Endothelial cell (in vitro differentiated cells): ENCODE measurements at places on chromosomes 5 and 9.

GRCh38 chr9:18920141-18921084, 112.6 kb downstream of the SAXO1 start:
- no peak overlapping the region for H3K4me3 ChIP-seq
- H3K27ac ChIP-seq, result no peak overlapping the region
- no peak for DNase-seq
- peaks cover 12% of the 10 kb centered on the region for H3K4me1 ChIP-seq
- no peaks in the 10 kb centered on the region for H3K36me3 ChIP-seq

DNA sequence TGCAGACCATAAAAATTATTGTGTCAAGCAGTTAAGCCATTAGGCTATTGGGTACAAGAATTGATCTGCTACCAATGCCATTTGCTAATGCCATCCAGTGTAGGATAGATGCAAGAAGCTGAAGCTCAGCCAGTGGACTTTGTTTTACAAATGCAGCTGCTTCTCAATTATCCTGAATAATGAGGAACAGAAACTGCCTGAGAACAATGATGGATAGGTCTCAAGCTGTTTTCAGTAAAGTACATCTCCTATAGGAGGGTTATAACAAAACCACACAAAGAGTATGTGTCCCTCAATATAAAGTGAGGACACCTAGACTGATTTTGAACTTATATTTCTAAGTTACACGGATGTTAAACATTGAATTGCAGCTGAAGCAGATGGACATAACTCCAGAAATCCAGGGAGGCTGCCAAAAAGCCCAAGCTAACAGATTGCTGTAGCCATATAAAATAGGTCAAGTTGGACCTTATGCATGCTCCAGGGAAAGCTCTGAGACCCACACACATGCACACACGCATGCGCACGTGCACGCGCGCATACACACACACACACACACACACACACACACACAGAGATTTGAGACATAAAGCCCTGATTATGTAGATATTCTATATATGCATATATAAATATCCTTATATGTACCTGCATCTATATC, 482.7 kb upstream of the CD180 start:
- DNase-seq, result no peak
- no peaks in the 10 kb centered on the region for H3K36me3 ChIP-seq

DNA sequence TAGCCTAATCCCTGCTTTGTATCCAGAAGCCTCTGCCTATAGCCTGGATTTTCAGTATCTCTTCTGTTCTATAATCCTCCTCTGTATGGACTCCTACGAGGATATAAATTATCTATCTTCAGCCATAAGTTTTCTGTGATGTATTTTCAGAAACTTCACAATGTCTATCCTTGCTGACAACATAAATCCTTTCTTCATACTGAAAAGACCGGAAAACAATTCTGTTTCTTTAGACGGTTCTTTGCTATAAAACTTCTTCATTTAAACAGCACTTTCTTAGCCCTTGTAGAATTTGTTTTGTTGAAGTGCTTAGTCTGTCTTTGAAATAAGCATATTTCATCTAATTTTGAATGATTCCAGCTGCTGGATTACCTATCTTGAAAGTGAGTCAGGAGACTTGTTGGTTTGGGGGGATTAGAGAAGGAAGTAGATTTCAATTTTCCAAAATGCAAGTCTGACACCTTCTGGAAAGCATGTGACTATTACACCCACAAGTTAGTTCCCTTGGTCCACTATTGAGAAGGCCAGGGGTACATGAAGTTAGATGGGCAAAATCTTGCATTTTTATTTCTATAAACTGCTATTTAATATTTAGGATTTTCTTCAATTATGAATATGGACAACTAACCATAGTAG, 96.3 kb upstream of the RANBP3L start:
- H3K4me1 ChIP-seq, result peaks cover 2% of the 10 kb centered on the region
- H3K36me3 ChIP-seq, result no peaks in the 10 kb centered on the region
- H3K27me3 ChIP-seq, result no peaks in the 10 kb centered on the region
- no peak overlapping the region for H3K27ac ChIP-seq
- no peak overlapping the region for H3K4me3 ChIP-seq

- H3K4me3 ChIP-seq, result no peak overlapping the region
- H3K36me3 ChIP-seq, result no peaks in the 10 kb centered on the region
- no peaks in the 10 kb centered on the region for H3K27me3 ChIP-seq
- no peak overlapping the region for H3K27ac ChIP-seq
Observed at GRCh38 chr5:125325488-125326149, 579.2 kb upstream of the ZNF608 start.

DNA sequence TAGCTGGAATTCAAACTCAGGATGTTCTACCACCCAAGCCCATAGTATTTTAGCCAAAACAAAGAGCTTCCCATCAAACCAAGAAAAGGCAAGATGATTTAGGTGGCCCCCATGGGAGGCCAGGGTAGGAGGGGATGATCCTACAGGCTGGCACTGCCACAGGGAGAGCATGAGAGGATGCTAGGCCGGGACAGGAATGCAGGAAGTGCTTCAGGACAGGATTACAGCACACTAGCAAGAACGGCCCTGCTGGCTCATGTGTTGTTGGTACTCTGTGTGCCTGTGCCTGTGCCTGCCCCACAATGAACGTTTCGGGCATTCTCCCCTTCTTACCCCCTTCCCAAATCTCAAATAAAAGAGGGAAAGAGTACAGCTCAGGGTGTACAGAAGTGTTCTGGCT, 110.7 kb upstream of the TRIM32 start:
- H3K27me3 ChIP-seq, result no peaks in the 10 kb centered on the region
- H3K36me3 ChIP-seq, result no peaks in the 10 kb centered on the region
- H3K4me3 ChIP-seq, result no peak overlapping the region

- H3K36me3 ChIP-seq, result no peaks in the 10 kb centered on the region
- peaks cover 13% of the 10 kb centered on the region for H3K27me3 ChIP-seq
- DNase-seq, result no peak
- H3K27ac ChIP-seq, result no peak overlapping the region
- no peak overlapping the region for H3K4me3 ChIP-seq
Observed at GRCh38 chr5:171624396-171624795, 161.2 kb upstream of the SMIM23 start.

- DNase-seq, result no peak
- peaks cover 58% of the 10 kb centered on the region for H3K4me1 ChIP-seq
- no peaks in the 10 kb centered on the region for H3K27me3 ChIP-seq
- no peak overlapping the region for H3K4me3 ChIP-seq
Observed at GRCh38 chr5:14672082-14672481, 7.6 kb downstream of the OTULIN start.

DNA sequence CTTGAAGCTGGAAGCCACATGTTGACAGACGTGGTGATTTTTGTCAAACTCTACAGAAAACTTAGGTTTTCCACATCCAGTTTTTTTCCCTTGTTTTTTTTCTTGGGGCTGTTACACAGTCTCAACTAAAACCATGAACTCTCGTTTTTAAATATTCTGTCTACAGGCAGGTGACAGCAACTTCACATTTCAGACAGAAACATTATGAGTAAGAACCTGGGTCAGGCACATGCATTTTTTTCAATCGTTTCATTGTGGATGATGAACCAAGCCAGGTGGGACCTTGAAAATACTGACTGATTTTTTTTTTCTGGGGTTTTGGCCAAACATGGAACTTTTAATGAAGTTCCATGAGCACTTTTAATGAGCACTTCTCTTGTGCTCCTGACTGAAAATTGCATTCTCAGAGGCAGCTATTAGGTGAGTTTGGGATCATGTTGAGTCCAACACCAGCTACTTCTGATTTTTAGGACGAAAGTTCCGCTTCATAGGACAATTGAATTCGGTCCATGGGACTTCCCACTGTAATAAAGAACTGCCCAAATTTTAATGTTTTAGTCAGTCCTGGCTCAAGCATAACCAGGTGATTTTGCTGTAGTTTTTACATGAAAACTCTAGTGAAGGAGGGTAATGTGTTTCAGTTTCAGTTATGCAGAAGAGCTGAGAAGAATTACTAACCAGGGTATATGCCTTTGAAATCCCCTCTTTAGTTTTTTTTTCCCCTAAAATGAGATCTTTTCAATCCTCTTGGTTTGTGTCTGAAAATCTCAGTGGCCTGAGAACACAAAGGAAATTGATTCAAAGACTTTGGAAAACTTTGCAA, 93.2 kb upstream of the ADAMTS16 start:
- H3K4me1 ChIP-seq, result no peaks in the 10 kb centered on the region
- no peaks in the 10 kb centered on the region for H3K36me3 ChIP-seq
- H3K27me3 ChIP-seq, result no peaks in the 10 kb centered on the region
- H3K27ac ChIP-seq, result no peak overlapping the region
